ENCODE measurements at places on chromosomes 16 and 17. TPM values are rescaled to one million over a fixed set of nuclear protein-coding genes. Genes with fewer than 3 reads are reported as not detected.

SLC52A1 gene
- not detected for total RNA-seq

KCNJ18 gene
- not detected for total RNA-seq

LGALS9B gene
- not detected for total RNA-seq

WNT9B gene
- total RNA-seq: not detected

AOC2 gene
- total RNA-seq: 0.34 TPM

SLC9A5 gene
- 0.89 TPM for total RNA-seq

MARVELD3 gene
- not detected for total RNA-seq

RNF112 gene
- total RNA-seq: 2.7 TPM

UTS2R gene
- not detected for total RNA-seq

EFTUD2 gene
- 86.7 TPM for total RNA-seq

CRISPLD2 gene
- total RNA-seq: 75.3 TPM

MYO15A gene
- total RNA-seq: 0.59 TPM

KLHL10 gene
- 0.17 TPM for total RNA-seq

CSH2 gene
- not detected for total RNA-seq

RAMP2 gene
- total RNA-seq: 1.5 TPM

NPIPB8 gene
- not detected for total RNA-seq

MGAT5B gene
- total RNA-seq: 0.50 TPM

Measured in bronchus fibroblast of lung (primary cell).